ENCODE measurements at places on chromosomes 12 and 14. TPM values are rescaled to one million over a fixed set of nuclear protein-coding genes. Genes with fewer than 3 reads are reported as not detected.

GRCh38 chr14:94601884-94602391 lies 10.3 kb upstream of the SERPINA3 start:
- peak; percentile 94 for DNase-seq

- peak; percentile 95 for DNase-seq
Observed at GRCh38 chr14:73789989-73790581, 61.5 kb upstream of the PTGR2 start.

GRCh38 chr14:75011356-75011994 lies 8.8 kb downstream of the EIF2B2 start:
- no peak for DNase-seq

E2F7 gene
- total RNA-seq = not detected

DNA sequence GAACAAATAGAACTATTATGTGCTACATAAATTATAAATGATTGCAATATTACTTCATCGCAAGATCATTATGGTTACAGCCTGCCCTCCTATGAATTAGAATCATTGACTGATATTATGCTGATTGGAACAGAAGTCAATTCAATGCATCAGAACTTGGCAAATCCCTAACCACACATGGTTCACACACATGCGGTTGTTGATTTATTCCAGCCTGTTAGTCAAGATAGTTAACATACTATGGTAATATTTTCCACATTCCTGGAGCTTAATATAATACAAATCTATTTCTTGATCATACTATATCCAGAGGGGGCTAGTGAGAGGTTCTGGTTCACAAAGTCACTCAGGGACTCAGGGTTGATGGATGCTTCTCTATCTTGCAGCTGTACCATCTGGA lies 9.7 kb upstream of the CACNA1C start:
- no peak for DNase-seq

DNA sequence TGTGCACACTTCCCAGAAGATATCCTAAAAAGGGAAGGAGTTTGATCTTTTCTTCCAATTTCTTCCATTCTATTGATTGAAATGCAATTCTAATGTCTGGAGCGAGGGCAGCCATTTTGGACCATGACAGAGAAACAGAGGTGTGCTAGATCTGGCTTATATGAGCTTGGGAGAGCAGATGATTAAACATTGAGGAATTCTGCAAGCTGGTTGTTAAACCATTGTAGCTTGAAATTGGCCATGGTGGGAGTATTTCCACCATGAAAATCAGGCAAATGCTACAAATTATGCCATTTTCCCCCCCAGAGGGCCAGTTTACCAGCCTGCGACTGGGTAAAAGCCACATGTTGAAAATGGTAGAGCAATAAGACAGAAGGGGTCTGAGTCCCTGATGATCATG lies 155.0 kb downstream of the PAWR start:
- DNase-seq = no peak

GRCh38 chr14:101127224-101127623 lies 223.7 kb upstream of the RTL1 start:
- peak; percentile 25 for DNase-seq

MIP gene
- total RNA-seq = not detected

DNA sequence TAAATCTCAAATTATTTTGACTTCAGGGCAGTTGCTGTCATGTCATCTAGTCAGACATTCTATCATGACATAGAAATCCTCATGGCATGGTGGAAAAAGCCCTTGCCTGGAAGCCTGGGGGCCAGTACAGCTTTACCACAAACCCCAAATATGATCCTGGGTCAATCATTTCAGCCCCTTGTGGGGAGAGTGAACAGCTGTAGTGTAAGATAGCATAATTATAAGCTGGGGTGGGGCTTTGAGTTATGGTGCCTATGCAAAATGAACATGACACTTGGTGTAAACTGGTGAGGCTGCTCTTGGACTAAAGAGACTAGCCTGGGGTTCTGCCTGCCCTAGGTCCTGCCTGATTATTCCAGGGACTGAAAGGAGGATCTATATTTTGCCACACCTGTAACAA lies 207.7 kb upstream of the DDHD1 start:
- DNase-seq = no peak

DNA sequence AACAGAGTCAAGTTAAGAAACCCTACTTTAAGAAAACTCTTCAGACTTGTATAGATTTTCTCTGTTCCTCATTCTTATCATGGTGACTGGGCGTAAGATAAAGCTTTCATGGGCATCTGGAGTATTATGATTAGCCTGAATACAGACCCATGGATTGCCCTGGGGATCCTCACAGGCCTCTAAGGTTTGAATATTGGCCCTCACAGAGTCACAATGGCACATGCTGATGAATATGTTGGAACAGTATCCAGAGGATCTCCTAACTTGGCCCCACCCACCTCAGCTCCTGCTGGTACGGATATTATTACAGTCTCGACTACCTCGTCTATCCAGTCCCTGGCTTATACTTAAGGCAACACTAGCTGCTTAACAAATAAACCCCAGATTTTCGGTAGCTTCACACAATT lies 8.1 kb downstream of the OSBPL8 start:
- DNase-seq = no peak
